ENCODE measurements at places on chromosomes 1 and 21.

DNA sequence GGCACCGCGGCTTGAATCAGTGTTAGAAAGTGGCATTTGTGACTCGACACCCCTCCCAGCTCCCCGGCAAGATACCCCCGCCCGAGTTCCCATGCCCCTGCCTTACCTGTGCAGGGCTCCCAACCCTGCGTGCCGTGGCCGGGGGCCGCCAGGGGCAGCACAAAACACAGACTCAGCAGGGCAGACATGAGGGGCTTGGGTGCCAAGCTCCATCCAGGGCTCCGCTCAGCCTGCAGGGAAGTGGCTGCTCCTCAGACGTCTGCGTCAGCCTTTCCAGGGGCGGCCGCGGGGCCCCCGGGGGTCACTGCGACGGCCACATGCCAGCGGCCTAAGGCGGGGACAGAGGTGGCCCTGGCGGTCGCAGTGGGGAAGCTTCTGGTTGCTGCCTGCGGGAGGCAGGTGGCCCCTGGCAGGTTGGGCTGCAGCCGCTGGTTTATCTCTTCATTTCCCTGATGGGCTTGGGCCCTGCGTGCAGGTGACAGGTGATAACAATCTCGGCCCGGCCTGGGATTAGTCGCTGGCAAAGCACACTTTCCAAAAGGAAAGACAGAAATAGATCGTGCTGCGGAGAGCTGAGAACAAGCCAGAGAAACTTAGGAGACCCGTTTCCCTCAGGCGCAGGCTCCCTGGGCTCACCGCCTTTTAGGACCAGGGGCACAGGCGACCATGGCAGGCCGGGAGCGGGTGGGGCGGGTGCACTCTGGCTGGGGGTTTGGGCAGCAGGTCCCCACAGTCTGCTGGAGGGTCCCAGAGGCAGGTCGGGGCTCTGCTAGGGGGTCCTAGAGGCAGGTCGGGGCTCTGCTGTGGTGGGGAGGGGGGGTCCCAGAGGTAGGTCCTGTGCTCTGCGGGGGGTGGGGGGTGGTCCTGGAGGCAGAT is at the start of gene TSPEAR:
Gene TSPEAR (minus strand): TSS at position 246 of the 876 bp plus-strand sequence. CDS start 58 bp downstream, at position 188.
- DNase-seq = no peak

DNA sequence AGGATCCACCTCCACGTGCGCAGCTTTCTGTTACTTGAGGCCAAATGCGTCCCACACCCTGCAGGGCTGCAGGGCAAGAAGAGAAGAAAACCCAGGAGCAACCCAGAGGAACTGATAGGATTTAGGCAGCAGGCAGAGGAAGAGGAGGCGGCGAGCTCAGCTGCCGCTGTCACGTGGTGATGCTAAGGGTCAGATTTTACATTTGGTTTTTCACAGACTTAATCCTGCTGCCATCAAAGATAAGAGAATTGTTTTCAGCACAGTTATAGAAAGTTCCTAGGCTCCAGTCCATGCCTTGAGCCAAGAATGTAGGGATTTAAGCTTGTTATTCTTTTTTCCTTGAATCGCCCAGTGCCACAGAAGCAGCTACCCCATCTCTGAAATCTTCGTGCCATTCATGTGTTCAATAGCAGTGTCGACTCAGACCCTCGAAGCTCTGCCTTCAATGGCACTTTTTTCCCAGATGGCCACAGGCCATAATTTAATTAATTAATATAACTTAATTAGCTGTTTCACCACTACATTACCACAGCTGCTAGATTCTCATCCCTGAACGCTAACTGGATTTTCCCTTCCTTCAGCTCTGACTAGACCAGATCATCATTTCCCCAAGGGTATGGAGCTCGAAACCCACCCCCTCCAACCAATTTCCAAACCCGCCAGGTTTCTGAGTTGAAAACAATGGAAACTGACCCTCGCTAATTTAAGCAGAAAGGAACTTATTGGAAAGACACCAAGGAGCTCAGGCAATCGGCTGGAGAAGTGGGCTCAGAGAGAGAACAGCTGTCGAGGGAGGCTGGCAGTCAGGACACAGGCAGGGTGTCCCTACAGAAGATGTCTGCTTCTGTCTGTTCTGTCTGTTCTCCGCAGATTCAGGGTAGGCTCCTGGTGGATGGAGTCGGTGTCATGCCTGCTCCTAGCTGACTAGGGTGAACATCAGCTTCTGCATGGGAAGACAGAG is 36.2 kb downstream of the LDLRAP1 start:
- DNase-seq = no peak

GRCh38 chr1:150005606-150006005 is 4.9 kb downstream of the OTUD7B start:
- no peak for DNase-seq

DNA sequence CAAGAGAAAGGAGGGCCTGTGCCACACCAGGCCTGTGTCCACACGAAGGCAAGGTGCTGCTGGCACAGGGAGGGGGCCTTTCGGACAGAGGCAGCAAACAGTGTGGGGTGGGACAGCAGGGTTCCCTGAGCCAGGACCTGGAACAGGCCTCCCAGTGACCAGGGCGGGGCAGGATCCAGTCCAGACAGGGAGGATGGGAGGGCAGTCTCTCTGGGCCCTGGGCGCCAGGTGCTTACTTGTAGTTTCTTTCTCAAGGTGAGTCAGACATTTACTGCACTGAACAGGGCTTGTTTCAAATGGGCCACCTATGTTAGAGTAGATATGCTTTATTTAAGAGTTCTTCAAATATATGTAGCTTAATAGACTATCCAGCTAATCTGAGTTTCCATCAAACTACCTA is 52.8 kb upstream of the STUM start:
- DNase-seq = no peak

DNA sequence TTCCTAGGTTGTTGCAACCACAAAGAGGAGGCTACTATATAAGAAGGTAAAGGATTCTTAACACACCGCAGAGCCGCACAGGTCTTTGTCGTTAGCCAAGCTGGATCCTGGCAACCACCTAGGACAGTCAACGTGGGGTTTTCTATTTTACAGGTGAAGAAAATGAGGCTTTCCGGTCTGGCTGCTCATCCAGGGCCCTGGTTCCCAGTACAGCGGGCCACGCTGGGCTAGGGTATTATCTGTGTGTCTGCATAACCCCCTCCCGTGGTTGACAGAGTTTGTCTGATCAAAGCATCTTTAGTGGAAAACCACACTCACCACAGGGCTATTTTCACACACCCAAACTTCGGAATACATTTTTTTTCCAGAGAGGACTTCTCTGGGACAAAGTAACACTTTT is 39.0 kb upstream of the PDE9A start:
- no peak for DNase-seq
